Foreskin keratinocyte (primary cell): ENCODE measurements at places on chromosomes 7 and 10. TPM values are rescaled to one million over a fixed set of nuclear protein-coding genes. Genes with fewer than 3 reads are reported as not detected.

DNA sequence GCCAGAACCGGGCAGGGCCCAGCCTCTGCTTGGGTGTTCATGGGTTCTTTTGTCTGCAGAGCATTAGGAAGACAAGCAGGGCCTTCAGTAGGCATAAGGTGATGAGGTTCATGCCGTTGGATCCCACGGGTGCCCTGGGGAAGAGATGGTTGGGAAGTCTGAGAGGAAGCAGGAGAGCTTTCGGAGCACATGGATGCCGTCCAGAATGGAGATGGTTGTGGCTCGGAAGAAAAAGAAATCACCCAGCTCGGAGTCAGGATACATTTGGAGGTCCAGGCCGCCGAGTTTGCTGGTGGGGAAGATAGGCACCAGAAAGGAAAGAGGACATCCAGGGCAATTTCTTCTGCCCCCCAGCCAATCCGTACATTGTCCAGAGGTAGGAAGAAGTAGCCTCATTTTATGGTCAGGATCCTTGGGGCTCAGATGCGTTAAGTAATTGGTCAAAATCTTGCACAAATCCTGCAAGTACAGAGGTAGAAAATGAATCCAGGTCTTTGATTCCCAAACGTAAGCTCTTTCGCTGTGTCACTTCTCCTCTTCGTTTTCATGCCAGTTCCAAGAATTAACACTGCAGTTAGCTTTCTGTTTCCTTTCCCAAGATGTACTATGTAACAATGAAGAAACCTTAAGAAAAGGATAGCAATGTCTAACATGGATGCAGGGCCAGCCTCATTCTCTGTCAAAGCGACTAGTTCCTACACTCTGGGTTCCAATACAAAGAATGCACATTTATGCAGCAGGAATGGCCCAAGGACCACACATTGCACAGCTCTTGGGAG is 147.8 kb upstream of the KLF6 start:
- DNase-seq, result no peak

NODAL gene
- total RNA-seq, result 0.14 TPM in 2 replicates

- no peak for DNase-seq
Measured at GRCh38 chr7:68440866-68441265, 1157.4 kb upstream of the AUTS2 start.

DNA sequence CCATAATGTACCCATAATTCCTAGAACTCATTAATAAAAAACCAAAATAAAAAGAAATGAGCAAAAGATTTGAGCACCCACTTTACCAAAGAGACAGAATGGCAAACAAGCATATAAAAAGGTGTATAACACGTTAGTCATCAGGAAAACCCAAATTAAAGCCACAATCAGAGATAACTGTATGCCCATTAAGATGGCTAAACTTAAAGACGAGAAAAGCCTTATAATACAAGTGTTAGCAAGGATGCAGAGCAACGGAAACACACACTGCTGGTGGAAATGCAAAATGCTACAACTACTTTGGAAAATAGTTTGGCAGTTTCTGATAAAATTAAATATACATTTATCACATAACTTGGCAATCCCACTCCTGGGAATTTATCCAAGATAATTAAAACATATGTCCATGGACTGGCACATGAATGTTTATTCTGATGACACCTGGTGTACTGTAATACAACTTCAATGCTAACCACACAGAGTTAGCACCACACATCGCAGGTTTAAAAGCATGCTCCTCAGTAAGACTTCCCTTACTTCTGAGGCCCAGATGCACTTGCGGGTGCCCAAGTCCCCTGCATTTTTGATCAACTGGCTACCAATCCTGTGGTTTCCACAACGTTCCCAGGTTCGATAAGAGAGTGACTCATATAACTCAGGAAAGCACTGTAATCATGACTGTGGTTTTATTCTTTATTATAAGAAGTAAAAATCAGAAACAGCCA is 158.6 kb downstream of the SNX13 start:
- no peak for DNase-seq

GRCh38 chr10:97353945-97354344 is 19.4 kb upstream of the FRAT2 start:
- no peak for DNase-seq

GRCh38 chr7:18425227-18425626 is 70.3 kb upstream of the HDAC9 start:
- no peak for DNase-seq

GRCh38 chr7:28615091-28615490 is 202.8 kb downstream of the CREB5 start:
- DNase-seq, result no peak
